H54 (cell line): ENCODE measurements at places on chromosomes 13 and 19.

- DNase-seq = no peak
Observed at GRCh38 chr13:97468331-97468730, 34.4 kb downstream of the RAP2A start.

- DNase-seq = no peak
Observed at GRCh38 chr13:71866335-71867130, 471 bp downstream of the DACH1 start.

GRCh38 chr19:4338441-4339355 lies at the start of gene STAP2:
TSS of gene STAP2 (minus strand) at chr19:4338827. CDS start at chr19:4338753, 74 bp downstream.
- DNase-seq = no peak

GRCh38 chr13:53020764-53021335 lies 7.8 kb upstream of the OLFM4 start:
- no peak for DNase-seq

DNA sequence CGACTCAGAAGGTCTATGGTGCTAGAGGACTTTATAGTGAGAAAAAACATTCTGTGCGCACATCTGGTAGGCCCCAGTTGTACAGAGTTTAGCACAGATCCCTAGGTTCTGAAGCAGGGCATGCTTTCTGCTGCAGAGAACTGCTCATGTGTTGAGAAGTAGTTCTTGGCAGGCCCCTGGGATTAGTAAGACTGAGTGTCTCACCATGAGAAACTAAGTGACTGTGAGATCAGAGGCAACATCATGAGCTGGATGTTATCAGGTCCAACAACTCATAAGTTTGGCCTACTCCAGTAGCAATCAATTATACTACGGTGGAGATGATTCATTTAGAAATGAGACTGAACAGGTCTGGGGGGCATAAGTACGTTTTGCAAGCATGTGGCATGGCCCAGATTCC lies 507.4 kb upstream of the KLF12 start:
- DNase-seq = no peak

DNA sequence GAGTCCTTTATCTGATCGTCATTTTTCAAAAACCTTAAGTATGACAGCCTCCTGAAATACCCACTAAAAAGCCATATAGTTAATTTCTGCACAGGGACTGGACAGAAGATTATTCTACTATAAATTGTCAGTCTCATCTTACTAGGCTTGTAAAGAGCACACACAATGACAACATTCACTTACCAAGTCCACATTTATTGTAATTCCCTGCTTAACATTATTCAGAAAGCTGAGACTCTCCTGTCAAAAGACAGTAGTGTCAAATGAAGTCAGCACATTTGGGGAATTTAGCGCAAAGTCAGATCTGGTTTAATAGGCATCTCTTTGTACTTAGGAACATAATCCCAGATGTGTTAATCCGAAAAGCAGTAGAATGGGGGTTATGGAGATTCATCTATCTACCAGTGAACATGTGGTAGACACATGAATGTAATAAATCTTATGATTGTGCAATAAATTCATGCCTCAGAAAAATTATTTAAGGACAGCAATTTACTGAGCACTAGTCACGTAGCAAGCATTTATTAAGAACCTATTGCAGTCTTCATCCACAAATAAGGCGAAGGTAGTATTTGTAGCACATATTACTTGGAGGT lies 224.6 kb upstream of the GPC6 start:
- DNase-seq = no peak

- no peak for DNase-seq
Observed at GRCh38 chr19:1412995-1413800, 5.8 kb downstream of the DAZAP1 start.

DNA sequence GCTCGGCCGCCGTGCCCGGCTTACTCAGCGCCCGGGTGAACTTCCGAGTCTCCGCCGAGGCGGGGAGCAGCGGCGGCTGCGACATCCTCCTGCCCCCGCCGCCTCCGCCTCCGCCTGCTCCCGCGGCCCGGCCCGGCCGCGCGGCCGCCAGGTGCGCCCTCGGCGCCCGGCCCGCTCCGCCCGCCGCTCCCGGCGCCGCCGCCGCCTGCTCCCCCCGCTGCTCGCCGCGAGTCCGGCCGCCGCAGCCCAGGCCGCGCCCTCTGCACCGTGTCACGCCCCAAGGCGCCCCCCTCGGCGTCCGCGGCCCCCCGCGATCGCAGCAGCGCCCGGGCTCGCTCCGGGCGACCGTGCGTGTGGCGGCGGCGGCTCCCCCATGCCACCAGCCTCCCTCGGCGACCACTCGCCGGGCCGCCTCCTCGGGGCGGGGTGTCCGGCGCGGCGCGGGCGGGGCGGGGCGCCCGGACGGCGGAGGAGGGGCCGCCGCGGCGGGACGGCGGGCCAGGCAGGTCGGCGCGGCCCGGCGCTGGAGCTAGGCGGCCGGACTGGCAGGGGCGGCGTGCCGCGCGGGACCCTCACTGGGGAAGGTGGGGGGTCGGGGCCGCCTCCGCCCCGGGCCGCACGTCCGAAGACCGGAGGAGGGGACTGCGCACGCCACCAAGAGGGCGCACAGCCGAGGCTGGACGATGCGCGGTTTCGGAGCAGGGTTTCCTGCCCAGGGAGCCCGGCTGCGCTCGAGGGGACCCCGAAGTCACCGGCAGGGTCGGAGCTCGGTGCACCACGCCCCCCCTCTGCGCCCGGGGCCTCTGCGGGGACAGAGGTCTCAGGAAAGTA lies 108.6 kb upstream of the DOCK9 start:
- peak; percentile 79 for DNase-seq

GRCh38 chr13:29452773-29453616 lies 142.5 kb downstream of the SLC7A1 start:
- DNase-seq = no peak

GRCh38 chr13:36244990-36245389 lies 30.6 kb upstream of the SOHLH2 start:
- DNase-seq = no peak

DNA sequence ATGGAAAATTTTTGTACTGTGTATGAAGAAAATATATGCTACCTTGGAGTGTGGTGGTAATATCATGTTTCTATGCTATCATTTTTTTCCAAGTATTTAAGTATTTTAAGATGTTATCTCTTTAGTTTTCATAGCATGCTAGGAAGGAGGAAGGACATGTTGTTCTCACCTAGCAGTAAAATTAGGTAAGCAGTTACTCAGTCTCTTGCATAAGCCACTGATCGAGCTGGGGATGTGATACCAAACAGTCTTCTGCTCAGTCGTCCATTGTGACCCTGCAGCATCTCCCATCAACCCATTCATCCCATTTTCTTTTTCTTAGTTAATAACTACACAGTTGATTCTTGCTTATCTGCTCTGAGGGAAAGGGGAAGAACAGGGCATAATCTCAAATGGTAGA lies 130.6 kb downstream of the KLF5 start:
- no peak for DNase-seq

DNA sequence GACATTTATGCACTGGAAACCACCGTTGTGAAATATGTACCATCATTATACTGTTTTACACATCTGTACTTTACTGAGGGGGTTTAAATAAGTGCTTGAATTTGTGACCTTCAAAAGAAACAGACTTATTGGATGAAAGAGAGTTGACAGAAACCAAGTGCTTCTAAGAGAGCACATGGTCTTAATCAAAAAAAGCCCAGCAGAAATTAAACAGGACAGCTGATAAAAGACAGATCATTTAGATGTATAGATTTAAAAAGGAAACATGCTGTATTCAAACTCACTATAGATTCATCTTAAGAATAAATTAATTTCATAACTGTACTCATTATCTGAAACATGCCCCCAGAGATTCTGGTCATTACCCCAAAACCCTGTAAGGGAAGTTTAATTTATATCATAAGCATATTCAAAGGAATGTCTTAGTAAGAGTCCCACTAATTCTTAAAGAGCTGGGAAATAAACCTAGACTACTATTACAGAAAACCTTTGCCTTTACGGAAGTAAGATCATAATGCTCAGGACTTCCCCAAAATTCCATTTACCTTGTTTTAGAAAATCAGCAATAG lies 421.8 kb downstream of the DCT start:
- DNase-seq = no peak

DNA sequence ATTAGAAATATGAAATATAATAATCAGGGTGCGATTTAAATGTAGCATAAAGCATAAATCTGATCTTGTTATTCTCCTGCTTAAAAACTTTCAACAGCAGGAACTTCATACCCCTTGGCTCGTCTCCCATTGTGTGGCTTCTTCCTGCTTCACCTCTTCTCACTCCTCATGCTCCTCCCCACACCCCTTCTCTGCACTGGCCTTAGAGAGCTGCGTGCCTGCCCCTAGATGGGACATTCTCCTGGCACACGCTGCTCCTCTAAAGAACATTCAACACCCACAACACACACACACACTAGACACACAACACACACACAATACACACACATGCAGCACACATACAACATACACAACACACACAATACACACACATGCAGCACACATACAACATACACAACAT lies 104.6 kb upstream of the RAP2A start:
- DNase-seq = no peak

DNA sequence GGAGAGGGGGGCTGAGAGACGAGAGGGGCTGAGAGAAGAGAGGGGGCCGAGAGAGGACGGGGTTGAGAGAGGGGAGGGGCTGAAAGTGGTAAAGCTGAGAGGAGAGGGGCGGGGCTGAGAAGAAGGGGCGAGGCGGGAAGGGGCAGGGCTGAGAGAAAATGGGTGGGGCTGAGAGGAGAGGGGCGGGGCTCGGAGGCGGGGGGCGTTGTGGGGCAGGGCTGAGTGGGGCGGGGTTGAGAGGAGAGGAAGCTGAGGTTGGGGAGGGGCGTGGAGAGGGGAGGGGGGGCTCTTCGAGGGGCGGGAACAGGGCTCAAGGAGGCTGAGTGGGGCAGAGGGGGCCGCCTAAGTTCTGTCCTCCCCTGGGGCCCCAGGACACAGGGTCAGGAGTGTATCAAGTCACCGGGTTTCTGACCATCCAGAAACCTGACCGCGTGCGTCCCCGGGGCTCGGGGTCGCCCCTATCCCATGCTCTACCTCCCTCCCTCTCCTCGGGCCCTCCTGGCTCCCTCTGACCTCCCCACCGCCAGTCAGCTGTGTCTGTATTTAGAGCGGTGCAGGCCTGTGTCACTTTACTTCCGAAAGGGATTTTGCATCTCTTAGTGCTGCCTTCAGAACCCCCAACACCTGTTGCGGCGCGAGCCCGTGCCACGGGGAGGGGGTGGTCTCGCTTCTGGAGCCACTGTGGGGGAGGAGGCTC lies 38.6 kb upstream of the SEMA6B start:
- DNase-seq = peak; percentile 85

GRCh38 chr19:38734176-38734425 lies 10.2 kb downstream of the CAPN12 start:
- DNase-seq = no peak

- DNase-seq = no peak
Observed at GRCh38 chr13:93174260-93174659, 52.3 kb upstream of the GPC6 start.

DNA sequence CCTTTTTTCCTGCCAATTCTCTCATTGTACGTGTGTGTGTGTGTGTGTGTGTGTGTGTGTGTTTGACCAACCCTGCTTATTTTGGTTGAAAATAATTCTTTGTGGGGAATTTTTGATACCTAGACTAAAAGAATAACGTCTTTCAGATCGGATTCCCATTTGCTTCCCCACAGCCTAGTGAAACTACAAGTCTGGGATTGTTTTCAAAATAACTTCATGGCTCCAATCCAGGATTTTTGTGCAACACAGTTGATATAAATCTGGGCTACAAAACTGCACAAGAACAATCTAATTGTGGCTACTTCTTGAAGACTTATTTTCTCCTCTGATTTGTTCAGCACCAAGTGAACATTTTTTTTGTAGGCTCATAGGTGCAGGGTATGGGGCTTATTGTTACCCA lies 332.8 kb upstream of the MIR17HG start:
- no peak for DNase-seq
